ENCODE measurements at places on chromosomes 11 and 22.

GRCh38 chr22:39414886-39415285 is 15.3 kb downstream of the TAB1 start:
- H3K36me3 ChIP-seq = no peaks in the 10 kb centered on the region
- no peak for DNase-seq
- no peaks in the 10 kb centered on the region for H3K4me1 ChIP-seq
- H3K4me3 ChIP-seq = no peak overlapping the region

- no peak overlapping the region for H3K27ac ChIP-seq
- H3K4me3 ChIP-seq = no peak overlapping the region
- no peak for DNase-seq
- no peaks in the 10 kb centered on the region for H3K4me1 ChIP-seq
- H3K27me3 ChIP-seq = no peaks in the 10 kb centered on the region
These were observed 32.2 kb upstream of the ISX start for GRCh38 chr22:35033635-35034296.

GRCh38 chr11:22192289-22192641 is 620 bp upstream of the ANO5 start:
- peaks cover 3% of the 10 kb centered on the region for H3K4me1 ChIP-seq
- peak; percentile 79 for DNase-seq
- no peaks in the 10 kb centered on the region for H3K27me3 ChIP-seq
- H3K4me3 ChIP-seq = peak overlapping the region; percentile 73

DNA sequence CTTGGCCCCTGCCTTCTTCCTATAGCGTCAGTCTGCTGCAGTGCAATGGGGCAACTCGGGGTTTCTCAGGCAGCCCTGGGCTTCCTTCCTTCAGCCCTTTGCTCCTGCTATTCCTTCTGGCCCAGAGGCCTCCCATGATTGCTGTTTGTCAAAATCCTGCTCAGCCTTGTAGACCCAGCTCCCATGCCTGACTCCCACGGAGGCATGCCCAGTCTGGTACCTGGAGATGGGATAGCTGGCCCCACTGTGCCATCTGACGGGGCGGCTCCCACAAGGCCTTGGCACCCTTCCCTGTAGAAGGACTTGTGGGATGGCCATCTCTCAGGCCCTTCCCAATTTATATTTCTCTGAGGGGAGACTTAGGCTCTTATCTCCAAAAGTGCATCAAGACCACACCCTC is 590 bp upstream of the CD6 start:
- DNase-seq = no peak
- H3K27ac ChIP-seq = no peak overlapping the region
- no peaks in the 10 kb centered on the region for H3K4me1 ChIP-seq
- no peak overlapping the region for H3K4me3 ChIP-seq
- H3K27me3 ChIP-seq = no peaks in the 10 kb centered on the region
- H3K36me3 ChIP-seq = no peaks in the 10 kb centered on the region

DNA sequence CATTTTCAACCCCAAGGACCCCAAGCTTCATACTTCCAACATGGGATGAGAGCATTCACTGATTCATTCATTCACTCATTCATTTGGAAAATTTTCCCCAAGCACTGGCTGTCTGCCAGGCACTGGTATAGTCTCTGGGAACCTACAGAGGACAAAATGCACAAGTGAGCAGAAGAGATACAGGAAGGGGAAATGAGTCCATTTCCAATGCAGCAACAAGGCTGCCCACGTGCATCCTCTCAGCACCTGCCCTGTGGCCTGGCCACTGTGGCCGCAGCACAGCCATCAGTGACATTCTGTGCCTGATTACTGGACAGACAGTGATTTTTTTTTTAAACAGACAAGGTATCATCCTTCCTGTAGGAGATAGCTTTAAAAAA is 96.0 kb upstream of the PITPNB start:
- no peak overlapping the region for H3K27ac ChIP-seq
- no peaks in the 10 kb centered on the region for H3K36me3 ChIP-seq
- no peaks in the 10 kb centered on the region for H3K27me3 ChIP-seq
- no peak for DNase-seq
- H3K4me1 ChIP-seq = no peaks in the 10 kb centered on the region
- no peak overlapping the region for H3K4me3 ChIP-seq

DNA sequence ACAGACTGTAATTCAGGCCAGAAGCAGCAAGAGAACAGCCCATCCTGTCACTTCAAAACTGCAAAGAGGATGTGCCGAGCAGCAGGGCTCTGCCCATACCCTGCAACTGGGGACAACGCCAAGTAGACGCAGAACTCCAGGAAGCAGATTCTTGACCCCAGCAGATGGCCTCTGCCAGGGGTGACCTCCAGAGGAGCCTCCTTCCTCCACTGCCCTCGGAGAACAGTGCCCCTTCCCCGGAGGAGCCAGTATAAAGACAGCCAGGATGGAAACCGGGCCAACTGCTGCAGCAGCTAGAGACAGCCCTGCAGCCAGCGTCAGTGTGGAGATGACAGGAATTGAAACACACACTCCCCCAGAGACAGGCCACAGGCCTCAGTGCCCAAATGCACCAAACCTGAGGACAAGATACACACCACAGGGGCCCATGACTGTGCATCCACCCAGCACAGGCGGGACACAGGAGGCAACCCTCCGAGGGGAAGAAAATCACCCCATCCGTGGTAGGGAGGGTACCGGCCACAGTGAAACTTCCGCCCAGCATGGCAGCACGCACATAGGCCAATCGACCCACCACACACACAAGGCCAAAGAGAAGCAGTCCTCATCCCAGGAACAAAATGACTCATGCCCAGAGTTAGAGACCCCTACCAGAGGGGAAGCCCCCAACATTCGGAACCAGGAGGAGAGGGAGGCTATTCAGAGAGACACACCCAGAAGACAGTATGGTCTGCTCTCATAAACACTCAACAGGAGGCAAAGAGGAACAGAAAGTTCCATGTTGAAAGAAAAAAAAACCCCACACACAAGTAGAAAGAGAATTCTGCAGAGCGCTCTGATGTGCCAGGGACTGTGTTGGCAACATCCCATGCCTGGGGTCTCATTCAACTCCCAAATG is 5.6 kb downstream of the AHNAK start:
- H3K27me3 ChIP-seq = no peaks in the 10 kb centered on the region
- no peak for DNase-seq
- H3K4me3 ChIP-seq = no peak overlapping the region
- H3K4me1 ChIP-seq = peaks cover 6% of the 10 kb centered on the region
- H3K36me3 ChIP-seq = no peaks in the 10 kb centered on the region
- H3K27ac ChIP-seq = no peak overlapping the region

- no peaks in the 10 kb centered on the region for H3K36me3 ChIP-seq
- DNase-seq = no peak
- no peak overlapping the region for H3K27ac ChIP-seq
- H3K27me3 ChIP-seq = no peaks in the 10 kb centered on the region
- H3K4me1 ChIP-seq = no peaks in the 10 kb centered on the region
These were observed 6.4 kb downstream of the KCTD17 start for GRCh38 chr22:37057796-37058510.

- DNase-seq = peak; percentile 13
- no peaks in the 10 kb centered on the region for H3K4me1 ChIP-seq
- no peak overlapping the region for H3K27ac ChIP-seq
These were observed 71.4 kb downstream of the SLC1A2 start for GRCh38 chr11:35347921-35348331.

DNA sequence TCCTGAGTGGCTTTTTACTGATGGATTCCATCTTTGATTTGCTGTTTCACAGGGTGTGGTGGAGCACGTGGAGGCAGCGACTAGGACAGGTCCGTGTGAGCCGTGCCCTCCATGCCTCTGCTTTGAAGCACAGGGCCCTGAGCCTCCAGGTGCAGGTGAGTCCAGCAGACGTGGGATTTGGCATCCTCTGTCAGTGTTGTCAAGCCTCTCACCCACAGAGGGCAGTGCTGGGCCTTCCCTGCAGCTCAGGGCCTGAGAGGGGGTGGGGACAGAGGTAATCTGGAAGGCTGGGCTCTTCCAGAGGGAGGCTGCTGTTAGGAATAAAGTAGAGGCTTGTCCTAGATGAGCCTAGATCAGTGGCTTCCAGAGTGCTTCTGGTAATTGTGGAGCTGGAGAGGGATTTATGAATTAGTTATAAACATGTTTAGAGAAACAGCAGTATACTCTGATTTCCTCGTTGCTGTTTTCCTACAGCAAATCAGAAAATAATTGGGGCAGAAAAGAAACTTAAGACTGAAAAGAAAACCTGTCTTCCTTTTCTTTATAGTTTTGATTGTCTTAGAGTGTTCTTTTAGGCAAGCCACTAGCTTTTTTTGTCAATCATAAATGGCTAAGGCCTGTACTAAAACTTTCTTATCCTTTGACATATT is 65.0 kb downstream of the SFI1 start:
- no peaks in the 10 kb centered on the region for H3K36me3 ChIP-seq
- H3K27ac ChIP-seq = no peak overlapping the region
- peak; percentile 92 for DNase-seq
- H3K4me3 ChIP-seq = no peak overlapping the region
- no peaks in the 10 kb centered on the region for H3K4me1 ChIP-seq

GRCh38 chr11:134228625-134229024 is 4.2 kb downstream of the VPS26B start:
- H3K4me3 ChIP-seq = no peak overlapping the region
- DNase-seq = no peak
- H3K36me3 ChIP-seq = no peaks in the 10 kb centered on the region
- H3K27me3 ChIP-seq = no peaks in the 10 kb centered on the region

DNA sequence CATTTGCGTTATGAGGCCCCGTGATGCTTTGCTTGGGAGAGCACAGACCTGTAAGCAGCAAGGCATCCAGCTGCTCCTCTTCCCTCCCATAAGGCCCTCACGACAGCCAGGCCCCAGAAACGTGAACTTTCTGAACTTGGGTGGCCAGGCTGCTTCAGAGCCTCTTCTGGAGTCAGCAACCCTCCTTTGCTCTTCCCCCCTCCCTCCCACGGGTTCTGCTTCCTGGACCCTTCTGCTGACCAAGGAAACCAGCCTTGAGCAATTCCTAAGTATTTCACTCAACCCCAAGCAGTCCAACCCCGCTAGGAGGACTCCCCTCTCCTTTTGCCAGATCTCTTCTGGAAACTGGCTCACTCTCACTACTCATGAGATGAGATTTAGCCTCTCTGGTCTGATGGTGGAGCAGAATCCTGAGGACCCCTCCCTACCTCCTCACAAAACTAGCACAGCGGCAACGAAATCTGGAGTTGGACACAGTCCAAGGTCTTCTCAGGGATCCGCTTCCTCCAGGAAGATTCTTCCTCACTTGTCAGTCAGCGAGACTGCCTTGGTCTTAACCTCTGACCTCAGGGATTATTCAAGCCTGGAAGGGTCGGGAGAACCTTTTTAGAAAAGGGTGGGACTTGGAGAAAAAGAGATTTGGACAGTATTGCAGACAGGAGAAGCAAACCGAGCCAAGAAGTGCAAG is 86.2 kb downstream of the UBASH3B start:
- no peaks in the 10 kb centered on the region for H3K27me3 ChIP-seq
- H3K36me3 ChIP-seq = no peaks in the 10 kb centered on the region
- H3K4me1 ChIP-seq = no peaks in the 10 kb centered on the region
- DNase-seq = no peak
- H3K27ac ChIP-seq = no peak overlapping the region

- no peak overlapping the region for H3K27ac ChIP-seq
- DNase-seq = no peak
These were observed 41.9 kb downstream of the CERK start for GRCh38 chr22:46696229-46696518.

DNA sequence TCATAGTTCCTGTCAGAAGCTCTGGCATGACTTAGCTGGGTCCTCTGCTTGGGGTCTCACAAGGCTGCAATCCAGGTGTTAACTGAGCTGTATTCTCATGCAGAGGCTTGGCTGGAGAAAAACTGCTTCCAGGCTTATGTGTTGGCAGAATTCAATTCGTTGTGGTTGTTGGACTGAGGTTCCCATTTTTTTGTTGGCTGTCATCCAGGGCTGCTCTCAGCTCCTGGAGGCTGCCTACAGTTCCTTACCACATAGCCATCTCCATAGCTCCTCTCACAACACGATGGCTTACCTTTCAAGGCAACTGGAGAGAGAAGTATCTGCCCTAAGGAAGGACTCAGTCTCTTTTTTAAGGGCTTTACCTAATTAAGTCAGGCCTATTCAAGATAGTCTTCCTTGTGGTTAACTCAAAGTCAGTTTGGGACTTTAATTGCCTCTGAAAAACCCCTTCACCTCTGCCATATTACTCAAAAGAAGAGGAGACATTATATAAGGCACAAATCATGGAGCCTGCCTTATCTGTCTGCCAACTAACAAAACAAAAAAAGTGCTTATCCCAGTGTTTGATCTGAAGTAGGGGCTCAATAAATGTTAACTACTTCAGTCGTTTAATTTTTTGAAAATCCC is 35.2 kb downstream of the OR2AG2 start:
- H3K4me3 ChIP-seq = no peak overlapping the region
- DNase-seq = no peak
- no peaks in the 10 kb centered on the region for H3K36me3 ChIP-seq
- H3K4me1 ChIP-seq = no peaks in the 10 kb centered on the region
- H3K27ac ChIP-seq = no peak overlapping the region
- H3K27me3 ChIP-seq = no peaks in the 10 kb centered on the region

DNA sequence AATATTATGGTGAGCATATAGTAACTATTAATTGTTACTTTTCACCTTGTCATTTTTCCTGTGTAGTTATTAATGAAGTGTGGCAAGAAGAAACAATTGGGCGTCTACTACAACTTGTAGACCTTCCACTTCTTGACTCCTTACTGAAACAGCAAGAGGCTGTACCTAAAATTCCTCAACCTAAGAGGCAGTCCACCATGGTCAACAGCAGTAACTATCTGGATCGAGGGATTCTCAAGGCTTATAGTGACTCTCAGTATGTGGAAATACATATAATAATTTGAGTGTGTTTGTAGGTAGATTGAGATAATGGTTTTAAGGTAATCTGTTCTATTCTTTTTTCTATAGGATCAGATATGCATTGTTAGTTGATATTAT is 10.8 kb upstream of the TCP11L1 start:
- DNase-seq = no peak
- no peak overlapping the region for H3K27ac ChIP-seq
- H3K4me1 ChIP-seq = no peaks in the 10 kb centered on the region
- H3K27me3 ChIP-seq = no peaks in the 10 kb centered on the region
- no peaks in the 10 kb centered on the region for H3K36me3 ChIP-seq
- no peak overlapping the region for H3K4me3 ChIP-seq

DNA sequence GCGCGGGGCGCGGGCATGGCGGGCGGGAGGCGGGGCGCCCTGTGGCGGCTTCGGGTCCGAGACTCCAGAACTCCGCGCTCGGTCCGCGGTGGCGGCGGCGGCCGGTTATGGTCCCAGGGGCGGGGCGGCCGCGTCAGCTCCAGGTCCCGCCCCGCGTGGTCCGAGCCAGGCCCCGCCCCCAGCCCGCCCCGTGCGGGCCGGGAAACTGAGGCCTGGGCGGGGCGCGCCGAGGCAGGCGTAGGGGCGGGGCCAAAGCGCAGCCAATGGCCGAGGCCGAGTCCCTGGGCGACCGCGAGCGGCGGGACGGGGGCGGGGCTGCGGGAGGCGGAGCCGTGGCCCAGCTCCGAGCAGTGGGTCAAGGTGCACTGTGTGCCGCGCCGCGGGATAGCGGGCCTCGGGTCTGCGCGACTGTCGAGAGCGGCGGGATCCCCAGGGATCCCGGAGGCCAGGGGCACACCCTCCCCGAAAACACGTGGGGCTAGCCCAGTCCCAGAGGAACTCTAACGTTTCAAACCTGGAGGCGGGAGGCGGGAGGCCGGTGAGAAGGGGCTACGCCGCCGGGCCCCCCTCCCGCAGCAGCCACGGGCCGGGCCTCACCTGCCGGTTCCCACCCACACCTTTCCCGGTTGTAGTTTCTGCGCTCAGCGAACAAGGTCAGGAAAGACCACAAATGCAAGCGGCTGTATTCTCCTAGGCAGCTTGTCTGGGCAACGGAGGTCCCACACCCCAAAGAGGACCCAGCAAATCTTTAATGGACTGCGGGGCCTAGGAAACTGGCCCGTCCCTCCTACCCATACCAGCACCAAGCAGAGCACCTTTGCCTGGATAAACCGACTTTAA is at the start of gene SLC25A1:
Gene SLC25A1, minus strand, starts transcription at position 80 of the 840 bp plus-strand sequence. Its CDS starts 63 bp downstream, at position 17.
- H3K27me3 ChIP-seq = no peaks in the 10 kb centered on the region
- DNase-seq = peak; percentile 91
- peaks cover 8% of the 10 kb centered on the region for H3K4me1 ChIP-seq
- peak within 1 kb of the TSS; percentile 74 for H3K27ac ChIP-seq
- H3K4me3 ChIP-seq = peak within 1 kb of the TSS; percentile 78
